ENCODE measurements at places on chromosomes 13 and 19.

GRCh38 chr19:50215820-50216219 lies 12.4 kb downstream of the MYH14 start:
- DNase-seq: no peak

DNA sequence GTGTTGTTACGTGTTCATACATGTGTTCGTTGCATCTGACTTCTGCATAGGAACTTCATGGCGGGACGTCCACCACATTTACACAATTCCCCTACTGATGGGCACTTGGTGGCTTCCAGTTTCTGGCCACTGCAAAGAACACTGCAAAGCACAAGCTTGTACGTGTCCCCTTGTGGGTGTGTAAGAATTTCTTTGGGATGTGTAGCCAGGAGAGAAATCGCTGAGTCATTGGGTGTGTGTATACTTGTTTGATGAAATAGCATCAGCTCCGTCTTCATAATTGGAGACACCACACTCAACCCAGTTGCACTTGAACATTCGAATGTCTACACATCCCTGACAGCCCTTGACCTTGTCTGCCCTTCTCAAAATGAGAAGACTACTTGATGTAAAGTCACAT lies 19.2 kb downstream of the KLK5 start:
- peak; percentile 54 for DNase-seq

DNA sequence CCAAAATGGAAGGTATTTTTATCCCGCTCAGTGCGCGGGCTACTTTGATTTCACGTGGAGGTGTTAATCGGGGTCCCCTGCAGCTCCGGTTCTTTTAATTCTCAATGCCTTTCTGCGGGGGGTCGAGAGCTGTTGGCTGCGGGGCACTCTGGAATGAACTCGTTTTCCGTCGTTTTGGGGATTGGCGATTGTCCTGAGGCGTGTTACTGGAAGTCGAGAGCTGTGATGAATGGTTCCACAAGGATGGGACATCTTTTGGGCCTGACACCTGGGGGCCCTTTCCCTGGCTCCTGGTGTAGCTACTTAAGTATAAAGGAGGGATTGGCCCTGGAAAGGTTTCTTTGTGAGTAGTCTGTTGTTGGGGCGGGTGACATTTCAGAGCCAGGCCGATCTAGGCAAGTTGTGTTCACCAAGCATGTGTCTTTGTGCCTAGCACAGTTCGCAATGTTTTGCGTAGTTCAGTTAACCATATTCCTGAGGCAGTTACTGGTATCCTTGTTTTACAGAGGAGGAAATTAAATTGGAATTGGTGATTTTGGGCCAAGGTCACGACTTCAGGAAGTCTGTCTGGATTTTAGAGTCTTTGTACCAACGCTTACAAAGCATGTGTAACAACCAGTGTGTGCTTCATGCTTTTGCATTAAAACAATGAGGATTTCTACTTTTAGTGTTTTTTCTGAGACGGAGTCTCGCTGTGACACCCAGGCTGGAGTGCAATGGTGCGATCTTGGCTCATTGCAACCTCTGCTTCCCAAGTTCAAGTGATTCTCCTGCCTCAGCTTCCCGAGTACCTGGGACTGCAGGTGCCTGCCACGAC lies 846 bp downstream of the RPL13A start:
- DNase-seq: peak; percentile 41

GRCh38 chr19:53507523-53508442 lies 30.2 kb upstream of the ZNF331 start:
- no peak for DNase-seq

DNA sequence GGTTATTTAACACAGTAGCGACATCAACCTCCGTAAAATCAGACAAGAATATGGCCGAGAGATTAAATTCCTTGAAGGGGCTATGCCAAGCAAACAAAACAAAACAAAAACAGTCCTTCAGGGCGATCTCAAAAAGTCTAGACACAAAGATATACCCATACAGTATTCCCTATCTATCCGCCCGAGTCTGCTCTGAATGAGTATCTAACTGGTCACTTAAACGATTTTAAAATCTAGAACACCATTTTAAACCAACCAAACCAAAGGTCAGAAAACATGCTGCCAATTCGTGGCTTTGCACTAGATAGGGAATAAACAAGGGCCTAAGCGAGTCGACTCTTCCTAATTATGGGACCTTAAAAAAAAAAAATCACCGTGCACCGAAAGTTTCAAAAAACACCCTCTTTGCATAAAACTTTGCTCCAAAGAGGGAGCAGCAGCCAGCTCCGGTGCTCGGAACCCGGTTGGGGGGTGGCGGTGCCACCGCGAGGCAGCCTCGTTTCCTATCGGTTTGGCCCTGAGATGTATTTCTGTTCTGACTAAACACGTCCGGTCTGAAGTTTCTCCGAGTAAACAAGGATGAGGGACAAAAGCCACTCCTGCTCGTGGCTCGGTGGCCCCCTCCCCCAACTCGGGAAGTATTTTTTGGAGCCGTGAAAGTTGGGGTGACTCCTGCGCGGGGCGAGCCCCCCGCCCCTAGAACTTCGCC lies 1.8 kb downstream of the HMGB1 start:
- peak; percentile 69 for DNase-seq

GRCh38 chr13:72960114-72960513 lies 98.7 kb upstream of the KLF5 start:
- DNase-seq: no peak

- DNase-seq: no peak
Observed at GRCh38 chr13:100273552-100273951, 184.7 kb downstream of the PCCA start.

DNA sequence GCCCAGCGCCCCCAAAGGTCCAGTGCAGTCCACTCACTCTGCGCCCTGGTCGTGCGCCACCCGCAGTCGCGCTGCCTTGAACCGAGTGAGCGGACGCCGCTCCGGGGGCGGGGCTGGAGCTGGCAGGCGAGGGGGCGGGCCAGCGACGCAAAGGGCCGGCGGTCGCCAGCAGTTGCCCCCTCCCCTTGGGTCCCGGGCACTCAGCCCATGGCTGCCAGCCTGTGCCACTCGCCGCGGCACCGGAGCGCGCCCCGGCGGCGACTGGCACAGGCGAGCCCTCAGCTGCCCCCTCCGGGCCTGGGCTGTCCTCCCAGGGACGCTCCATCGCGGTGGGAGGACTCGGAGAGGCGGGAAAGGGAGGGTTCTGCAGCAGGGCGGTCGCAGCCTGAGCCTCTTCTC lies at the start of gene S1PR5:
TSS of gene S1PR5 (minus strand) at position 87 of the 399 bp plus-strand sequence. CDS start 2,436 bp downstream, outside the sequence.
- DNase-seq: no peak

GRCh38 chr19:48495396-48495795 lies 16.2 kb downstream of the LMTK3 start:
- DNase-seq: peak; percentile 51

GRCh38 chr13:19185086-19185864 lies 3.7 kb upstream of the TUBA3C start:
- no peak for DNase-seq

- peak; percentile 60 for DNase-seq
Observed at GRCh38 chr19:15759962-15760565, 22.3 kb downstream of the OR10H3 start.

- DNase-seq: no peak
Observed at GRCh38 chr13:102097708-102098107, 304.1 kb downstream of the FGF14 start.

GRCh38 chr13:97249093-97249795 lies 27.1 kb downstream of the MBNL2 start:
- DNase-seq: no peak

GRCh38 chr19:7911508-7912143 lies 3.0 kb upstream of the TGFBR3L start:
- DNase-seq: no peak

- DNase-seq: peak; percentile 39
Observed at GRCh38 chr19:58545286-58546018, 1.6 kb downstream of the TRIM28 start.
